ENCODE measurements at places on chromosomes 16 and 17. TPM values are rescaled to one million over a fixed set of nuclear protein-coding genes. Genes with fewer than 3 reads are reported as not detected.

Gene SLC35G6
- polyA plus RNA-seq, result not detected

Gene GGT6
- not detected for polyA plus RNA-seq

Gene ZNF652
- 15.3 TPM for polyA plus RNA-seq

Gene CRK
- 21.3 TPM for polyA plus RNA-seq

Gene STX1B
- 0.66 TPM for polyA plus RNA-seq

Gene OR3A3
- not detected for polyA plus RNA-seq

Gene TNFRSF13B
- polyA plus RNA-seq, result not detected

DNA sequence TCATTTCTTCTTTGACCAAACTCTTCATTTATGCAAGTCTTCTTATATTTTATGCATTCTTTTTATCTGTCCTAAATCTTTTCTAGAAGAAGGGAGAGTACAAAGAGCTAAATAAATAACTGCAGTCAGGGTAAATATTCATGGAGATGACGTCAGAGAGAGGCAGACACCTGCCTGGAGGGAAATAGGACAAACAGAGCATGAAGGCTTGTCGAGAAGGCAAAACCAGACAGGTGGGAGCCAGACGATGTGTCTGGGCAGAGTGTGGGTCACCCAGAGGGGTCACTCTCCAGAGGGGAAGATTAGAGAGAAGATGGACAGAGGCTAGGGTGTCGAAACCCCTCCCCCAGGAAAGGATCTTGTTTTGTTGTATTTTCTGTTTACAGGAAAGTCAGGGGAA lies 78.3 kb upstream of the RPL38 start:
- no peak for DNase-seq

DNA sequence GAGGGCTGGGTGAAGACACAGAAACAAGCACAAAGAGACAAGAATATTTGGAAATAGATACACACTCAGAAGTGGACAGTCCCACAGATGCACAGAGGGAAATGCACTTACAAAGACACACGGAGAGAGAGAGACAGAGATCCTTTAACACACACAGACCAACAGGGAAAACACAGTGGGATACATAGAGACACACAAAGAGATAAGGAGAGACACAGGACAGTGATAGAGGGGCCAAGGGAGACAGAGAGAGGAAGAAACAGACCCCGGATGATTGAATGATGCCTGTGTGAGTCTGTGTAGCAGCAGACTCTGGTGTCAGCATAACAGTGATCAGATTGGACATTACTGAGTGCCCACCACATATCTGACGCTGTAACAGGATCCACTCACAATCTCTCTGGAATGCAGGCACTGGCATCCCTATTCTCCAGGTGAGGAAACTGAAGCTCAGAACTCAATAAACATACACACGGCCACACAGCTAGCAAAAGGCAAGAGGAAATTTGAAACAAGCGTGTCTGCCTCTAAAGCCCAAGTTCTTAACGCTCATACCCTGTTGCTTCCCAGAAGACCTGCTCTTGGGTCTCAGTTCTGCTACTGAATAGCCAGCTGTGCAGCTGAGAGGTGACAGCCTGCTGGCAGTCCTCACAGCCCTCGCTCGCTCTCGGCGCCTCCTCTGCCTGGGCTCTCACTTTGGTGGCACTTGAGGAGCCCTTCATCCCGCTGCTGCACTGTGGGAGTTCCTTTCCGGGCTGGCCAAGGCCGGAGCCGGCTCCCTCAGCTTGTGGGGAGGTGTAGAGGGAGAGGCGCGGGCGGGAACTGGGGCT lies 186.3 kb upstream of the NLRP1 start:
- DNase-seq, result no peak

GRCh38 chr17:71184716-71185115 lies 936.1 kb upstream of the SOX9 start:
- no peak for DNase-seq

GRCh38 chr17:57726213-57726790 lies 18.8 kb downstream of the CCDC182 start:
- no peak for DNase-seq

DNA sequence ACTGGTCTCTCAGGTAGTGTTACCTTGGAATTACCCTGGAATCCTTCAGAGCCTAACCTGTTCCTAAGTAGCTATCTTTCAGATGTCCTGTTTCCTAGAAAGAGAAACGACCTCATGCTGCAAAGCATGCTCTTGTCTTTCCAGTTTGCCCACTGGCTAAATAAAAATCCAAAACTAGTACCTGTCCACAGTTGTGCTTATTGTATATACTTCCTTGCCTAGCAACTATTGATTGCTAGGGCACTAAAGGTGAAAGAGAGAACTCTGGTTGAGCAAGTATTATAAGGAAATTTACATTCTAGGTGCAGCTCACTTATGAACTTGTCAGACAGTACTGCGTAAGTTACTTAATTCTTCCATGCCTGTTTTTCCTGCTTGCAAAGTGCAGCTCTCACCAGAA lies 38.5 kb downstream of the LIG3 start:
- DNase-seq, result no peak

- DNase-seq, result no peak
Observed at GRCh38 chr17:12620200-12620720, 45.4 kb upstream of the MYOCD start.

- peak; percentile 84 for DNase-seq
Observed at GRCh38 chr16:920051-920681, 50.6 kb downstream of the LMF1 start.

DNA sequence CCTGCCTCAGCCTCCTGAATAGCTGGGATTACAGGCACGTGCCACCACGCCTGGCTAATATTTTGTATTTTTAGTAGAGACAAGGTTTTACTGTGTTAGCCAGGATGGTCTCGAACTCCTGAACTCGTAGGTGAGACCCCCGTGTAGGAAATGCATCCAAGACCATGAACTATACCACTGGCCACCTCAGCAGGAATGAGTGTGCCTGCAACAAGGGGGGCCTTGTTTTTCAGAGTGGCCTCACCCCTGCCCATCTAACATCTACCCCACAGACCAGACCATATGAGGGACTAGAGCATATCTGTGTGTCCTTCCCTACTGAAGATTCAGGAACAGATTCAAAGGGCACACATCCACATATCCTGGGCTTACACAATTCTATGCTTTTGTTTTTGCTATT lies 44.9 kb downstream of the SHISA6 start:
- DNase-seq, result no peak

GRCh38 chr17:75856062-75856756 lies 1.1 kb upstream of the WBP2 start:
- DNase-seq, result no peak

DNA sequence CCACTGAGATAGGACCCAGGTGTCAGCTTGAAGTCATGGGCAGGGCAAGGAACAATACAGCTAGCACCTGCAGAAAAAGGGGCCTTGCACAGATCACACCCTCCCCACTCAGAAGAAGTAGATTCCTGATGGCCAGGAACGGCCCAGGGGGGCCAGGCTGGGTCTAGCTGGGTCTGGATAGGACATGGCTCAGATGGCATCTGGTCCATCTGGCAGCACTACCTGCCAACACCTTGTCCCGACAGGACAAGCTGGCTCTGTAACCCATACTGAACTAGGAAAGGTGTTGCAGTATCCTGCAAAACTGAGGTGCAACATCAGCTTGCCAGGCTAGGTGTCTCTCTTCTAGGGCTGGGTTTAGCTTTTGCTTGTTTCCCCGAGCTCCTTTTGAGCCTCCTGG lies 38.9 kb upstream of the GFOD2 start:
- DNase-seq, result no peak

- DNase-seq, result peak; percentile 36
Observed at GRCh38 chr16:2610781-2611498, 71.4 kb upstream of the KCTD5 start.

GRCh38 chr16:80285104-80285503 lies 255.7 kb upstream of the DYNLRB2 start:
- no peak for DNase-seq

- peak; percentile 62 for DNase-seq
Observed at GRCh38 chr17:82272495-82273326, 789 bp downstream of the CSNK1D start.

GRCh38 chr16:21268236-21268635 lies 9.9 kb downstream of the CRYM start:
- no peak for DNase-seq

DNA sequence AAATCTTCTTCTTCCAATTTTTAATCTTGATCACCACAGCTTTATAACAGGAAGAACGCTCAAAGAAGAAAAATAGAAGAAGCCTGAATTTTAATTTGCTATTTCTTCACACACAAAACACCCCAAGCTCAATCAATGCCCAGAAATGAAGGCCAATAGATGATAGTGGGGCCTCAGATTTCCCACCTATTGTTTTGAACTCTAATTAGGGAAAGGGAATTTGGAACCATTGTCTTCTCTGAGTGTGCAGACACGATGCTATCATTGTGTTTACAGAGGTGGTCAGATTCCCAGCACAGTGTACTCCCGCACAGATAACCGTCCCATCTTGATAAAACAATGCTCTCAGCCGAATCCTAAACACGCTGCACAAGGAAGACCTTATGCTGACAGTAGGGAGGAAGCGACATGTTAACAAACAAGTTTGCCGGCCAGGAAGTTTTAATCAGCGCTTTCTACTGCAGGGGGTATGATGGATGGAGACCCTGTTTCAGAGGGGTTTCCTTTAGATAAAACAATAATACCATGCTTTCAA lies 684.7 kb downstream of the MAF start:
- no peak for DNase-seq

All from right cardiac atrium (tissue), 5 donors.